ENCODE measurements at places on chromosomes 3 and 15.

DNA sequence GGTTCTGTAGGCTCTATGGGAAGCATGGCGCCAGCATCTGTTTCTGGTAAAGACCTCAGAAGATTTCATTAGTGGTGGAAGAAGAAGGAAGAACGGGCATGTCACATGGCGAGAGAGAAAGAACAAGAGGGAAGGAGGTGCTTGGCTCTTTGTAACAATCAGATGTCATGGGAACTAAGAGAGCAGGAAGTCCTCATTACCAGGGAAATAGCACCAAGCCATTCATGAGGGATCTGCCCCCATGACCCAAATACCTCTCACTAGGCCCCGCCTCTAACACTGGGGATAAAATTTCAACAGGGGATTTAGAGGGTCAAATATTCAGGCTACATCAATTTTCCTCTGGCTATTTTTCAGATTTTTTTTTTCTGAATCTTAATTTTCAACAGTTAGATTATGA, 954.3 kb downstream of the SQOR start:
- no peak for DNase-seq

- no peak for DNase-seq
Observed at GRCh38 chr3:5143464-5143863, 21.4 kb downstream of the ARL8B start.

GRCh38 chr15:73605759-73606436, 27.3 kb downstream of the NPTN start:
- no peak for DNase-seq

- DNase-seq, result no peak
Observed at GRCh38 chr15:64503197-64503596, 42.8 kb downstream of the ZNF609 start.

DNA sequence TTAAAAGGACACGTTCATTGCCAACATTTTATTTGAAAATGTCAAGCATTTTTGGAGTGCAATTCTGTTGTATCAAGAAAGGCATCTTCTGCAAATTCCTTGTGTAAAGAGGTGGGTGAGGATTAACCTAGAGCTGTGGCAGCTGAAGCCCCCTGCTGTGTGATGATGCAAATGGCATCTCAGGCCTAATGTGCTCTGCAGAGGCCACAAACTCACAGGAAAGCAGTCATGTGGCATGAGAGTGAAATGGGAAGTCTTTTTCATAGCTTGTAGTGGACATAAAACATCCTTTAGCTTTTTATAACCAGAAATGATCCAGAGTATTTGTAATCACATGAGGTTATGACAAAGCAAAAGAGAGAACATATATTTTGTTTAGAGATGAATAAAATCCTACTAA, 6.4 kb downstream of the CADM2 start:
- DNase-seq, result no peak

All from stimulated activated CD4-positive, alpha-beta T cell treated with anti-CD3 and anti-CD28 coated beads, Interleukin-15, amount 100 ng/mL, for 1 hour (primary cell).